ENCODE measurements at places on chromosomes 12 and 14.

- no peak for DNase-seq
Observed at GRCh38 chr12:12331896-12332295, 18.1 kb downstream of the MANSC1 start.

DNA sequence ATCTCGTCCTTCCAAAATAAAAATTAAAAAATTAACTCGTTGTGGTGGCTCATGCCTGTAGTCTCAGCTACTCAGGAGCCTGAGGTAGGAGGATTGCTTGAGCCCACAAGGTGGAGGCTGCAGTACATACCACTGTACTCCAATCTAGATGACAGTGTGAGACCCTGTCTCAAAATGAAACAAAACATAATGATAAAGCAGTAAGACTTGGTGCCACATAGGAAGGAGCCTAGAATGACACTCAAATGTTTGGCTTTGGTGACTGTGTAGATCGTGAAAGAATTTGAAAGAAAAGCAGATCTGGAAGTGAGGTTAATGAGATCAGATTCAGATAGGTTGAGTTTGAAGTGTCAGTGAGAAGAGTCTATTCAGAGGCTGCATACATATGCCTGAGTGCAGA is 150.1 kb upstream of the ATP2B1 start:
- no peak for DNase-seq

GRCh38 chr14:106185837-106186233 is 659.5 kb downstream of the TMEM121 start:
- DNase-seq: peak; percentile 73

- DNase-seq: no peak
Observed at GRCh38 chr14:51479584-51480325, 172.0 kb upstream of the FRMD6 start.

DNA sequence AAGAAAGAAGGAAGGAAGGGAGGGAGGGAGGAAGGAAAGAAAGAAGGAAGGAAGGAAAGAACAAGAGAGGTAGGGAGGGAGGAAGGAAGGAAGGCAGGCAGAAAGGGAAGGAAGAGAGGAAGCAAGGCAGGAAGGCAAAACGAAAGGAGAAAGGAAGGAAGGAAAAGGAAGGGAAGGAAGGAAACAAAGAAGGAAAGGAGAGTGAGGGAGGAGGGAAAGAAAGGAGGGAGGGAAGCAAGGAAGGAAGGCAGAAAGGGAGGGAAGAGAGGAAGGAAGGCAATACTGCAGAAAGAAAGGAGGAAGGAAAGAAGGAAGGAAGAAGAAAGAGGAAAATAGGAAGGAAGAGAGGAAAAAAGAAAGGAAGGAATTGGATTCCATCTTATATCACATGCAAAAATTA is 1303.1 kb upstream of the TMEM132C start:
- no peak for DNase-seq

DNA sequence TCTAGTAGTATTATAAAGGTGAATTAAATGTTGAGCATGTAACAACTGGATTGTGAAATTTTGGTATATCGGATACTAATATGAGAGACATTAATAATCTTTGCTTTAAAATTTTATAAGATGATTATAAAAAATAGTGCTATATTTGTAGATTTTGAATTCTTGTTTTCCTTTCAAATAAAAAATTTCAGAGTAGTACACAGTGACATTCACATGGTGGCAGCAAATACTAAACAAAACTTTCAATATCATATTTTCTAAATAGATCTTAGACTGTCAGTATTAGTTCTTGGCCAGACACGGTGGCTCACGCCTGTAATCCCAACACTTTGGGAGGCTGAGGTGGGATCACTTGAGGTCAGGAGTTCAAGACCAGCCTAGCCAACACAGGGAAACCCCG is 166.0 kb downstream of the NAV3 start:
- DNase-seq: no peak

DNA sequence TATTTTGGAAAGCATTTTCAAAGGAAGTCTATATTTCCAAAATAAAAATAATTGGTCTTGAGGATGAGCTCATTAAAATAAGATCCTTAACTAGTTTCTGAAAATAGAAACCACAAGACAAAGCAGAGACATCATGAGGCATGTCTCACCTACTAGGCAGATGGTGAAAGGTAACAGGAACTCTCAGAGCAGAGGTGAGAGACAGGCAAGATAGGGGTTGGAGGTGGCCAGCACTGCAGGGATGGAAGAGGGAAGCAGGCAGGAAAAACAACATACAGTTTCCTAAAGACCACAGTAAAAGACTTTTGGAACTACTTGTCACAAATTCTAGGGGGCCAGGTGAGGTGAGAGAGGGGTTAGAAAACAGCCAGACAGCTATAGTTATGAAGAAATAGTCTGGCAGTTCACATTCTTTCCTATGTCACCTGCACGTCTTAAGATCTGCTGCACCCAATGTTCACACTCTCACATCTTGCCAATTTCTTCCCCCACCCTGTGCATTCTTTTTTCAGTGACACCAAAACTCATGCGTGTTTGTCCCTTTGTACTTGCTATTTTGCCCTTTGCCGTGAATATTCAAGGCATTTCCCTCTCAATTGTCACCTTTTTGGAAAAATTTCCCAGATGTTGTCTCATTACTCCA is 341.7 kb upstream of the KITLG start:
- no peak for DNase-seq

- peak; percentile 26 for DNase-seq
Observed at GRCh38 chr14:60090864-60091519, 731 bp upstream of the PCNX4 start.

GRCh38 chr12:52091061-52091460 is 11.6 kb downstream of the SMIM41 start:
- no peak for DNase-seq

- DNase-seq: no peak
Observed at GRCh38 chr12:67088401-67089118, 180.6 kb upstream of the CAND1 start.

GRCh38 chr14:93936245-93936644 is 9.1 kb downstream of the FAM181A start:
- no peak for DNase-seq

- DNase-seq: no peak
Observed at GRCh38 chr14:48417715-48418500, 742.5 kb upstream of the MDGA2 start.

- no peak for DNase-seq
Observed at GRCh38 chr12:102439426-102440405, 40.6 kb downstream of the IGF1 start.

GRCh38 chr12:10310926-10311720 is 3.5 kb downstream of the KLRD1 start:
- DNase-seq: no peak

- no peak for DNase-seq
Observed at GRCh38 chr14:50533241-50533705, 904 bp upstream of the MAP4K5 start.

DNA sequence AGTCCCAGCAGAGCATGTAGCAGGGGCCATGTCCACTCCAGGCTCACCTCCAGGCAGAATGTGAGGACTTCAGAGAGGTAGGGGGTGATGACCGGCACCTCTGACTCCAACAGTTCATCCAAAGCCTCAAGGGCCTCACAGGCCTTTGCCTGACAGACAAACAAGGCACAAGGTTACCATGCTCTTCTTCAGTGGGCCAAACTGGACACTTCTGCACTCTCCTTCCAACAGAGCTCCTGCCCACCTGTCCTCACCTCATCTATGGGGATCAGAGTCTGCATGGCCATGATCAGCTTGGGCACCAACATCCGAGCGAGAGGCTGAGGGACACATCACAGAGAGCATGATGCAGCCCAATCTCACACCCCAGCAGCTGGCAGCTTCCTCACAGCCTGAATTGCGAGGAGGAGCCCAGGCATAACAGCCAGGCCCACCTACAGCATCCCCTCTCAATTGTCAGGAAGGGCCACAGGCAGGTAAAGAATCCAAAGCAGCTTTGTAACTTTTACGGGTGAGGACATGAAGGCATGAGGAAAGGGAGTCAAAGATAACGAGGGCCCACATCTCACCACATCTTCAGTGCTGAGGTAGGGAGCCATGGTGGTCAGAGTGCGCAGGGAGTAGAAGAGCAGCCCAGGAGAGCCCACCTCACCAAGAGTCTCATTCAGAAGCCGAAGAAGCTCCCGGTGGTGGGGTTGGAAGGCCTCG is 1.6 kb downstream of the IPO4 start:
- no peak for DNase-seq

- no peak for DNase-seq
Observed at GRCh38 chr14:55758796-55759195, 178.8 kb downstream of the KTN1 start.

DNA sequence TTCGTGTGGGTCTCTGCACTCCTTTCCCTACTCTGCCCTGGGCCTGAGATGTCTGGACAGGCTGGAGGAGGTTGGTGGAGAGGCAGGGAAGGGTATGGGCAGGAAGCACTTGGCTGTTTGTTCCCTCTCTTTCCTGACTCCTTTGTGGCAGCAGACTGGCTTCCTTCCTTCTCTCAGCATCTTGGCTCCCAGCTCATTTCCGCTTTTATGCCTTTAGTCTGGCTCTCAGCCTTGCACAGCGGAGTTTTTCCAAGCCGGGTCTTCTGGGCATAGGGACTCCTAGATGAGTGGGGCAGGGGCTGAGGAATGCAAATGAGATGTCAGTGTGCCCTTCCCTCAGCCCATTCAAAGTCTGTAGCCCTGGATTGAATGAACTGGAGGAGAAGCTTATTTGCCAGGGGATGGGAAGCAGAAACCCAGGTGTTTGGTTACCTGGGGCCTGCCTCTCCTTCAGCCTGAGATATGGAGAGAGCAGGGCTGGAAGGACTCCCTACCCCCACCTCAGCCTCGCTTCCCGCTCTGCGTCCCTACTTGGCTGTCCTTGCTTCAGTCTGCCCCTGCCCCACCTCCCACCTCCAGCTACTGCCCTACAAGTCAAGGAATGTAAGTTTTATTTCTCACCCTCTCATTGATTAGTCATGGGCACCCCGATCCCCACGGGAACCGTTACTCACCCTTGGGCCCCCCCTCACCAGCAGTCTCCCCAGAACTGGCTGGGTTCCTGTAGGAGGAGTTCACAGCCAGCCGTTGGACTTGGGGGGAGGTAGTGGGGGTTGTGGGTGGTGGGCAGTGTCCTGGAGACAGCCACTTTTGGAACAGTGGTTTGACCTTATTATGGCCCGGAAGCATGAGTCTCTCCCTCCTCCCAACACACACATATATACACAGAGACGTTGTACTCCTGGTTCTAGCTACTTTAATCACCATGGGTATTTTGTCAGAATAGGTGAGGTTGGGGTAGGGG is 9.3 kb upstream of the ITGA5 start:
- no peak for DNase-seq

Data from CD4-positive, alpha-beta memory T cell (primary cell).